ENCODE measurements at places on chromosomes 12 and 14.

- no peak for DNase-seq
Observed at GRCh38 chr12:3242199-3242863, 165.2 kb downstream of the TSPAN9 start.

GRCh38 chr14:45377166-45377565, 124.2 kb upstream of the MIS18BP1 start:
- DNase-seq: no peak

GRCh38 chr12:26740348-26740747, 92.6 kb downstream of the ITPR2 start:
- DNase-seq: no peak

GRCh38 chr12:99901181-99901580, 83.6 kb downstream of the ANKS1B start:
- DNase-seq: no peak

- no peak for DNase-seq
Observed at GRCh38 chr14:53398616-53399015, 245.5 kb upstream of the DDHD1 start.

- DNase-seq: no peak
Observed at GRCh38 chr14:64444984-64445845, 20.1 kb upstream of the AKAP5 start.

DNA sequence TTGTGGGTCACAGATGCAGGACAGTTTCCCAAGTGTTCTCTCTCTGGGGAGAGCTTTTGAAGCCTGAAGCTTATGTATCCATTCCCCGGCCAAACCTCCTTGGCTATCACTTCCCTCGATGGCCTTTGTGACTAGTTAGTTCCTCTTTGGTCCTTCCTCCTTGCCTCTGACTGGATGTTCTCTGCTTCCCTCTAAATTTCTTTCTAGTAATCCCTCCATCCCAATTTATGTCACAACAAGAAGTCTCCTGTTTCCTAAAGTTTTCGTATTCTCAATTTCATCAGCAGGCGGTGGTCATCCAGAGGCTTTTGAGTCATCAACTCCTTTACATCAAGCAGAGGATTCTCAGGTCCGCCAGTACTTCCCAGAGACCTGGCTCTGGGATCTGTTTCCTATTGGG, 27.5 kb downstream of the A2ML1 start:
- no peak for DNase-seq

DNA sequence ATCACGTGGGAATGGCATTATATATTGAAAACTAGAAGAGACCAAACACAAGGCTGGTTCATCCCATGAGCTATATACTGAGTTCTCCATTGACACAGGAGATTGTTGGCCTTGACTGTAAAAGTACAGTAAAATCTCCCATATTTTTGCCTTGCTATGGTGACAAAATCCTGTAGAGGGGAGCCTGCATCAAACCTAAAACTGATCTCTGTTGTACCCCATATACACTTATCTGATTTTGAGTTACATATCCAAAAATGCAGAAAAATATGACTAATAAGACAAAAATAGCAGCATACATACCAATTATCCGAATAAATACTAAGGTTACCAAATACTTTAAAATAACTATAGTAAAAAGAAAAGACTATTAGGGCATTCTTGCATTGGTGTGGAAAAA, 60.4 kb downstream of the TMTC3 start:
- DNase-seq: no peak

All from T1000 (cell line).